A549 (cell line): ENCODE measurements at places on chromosomes 1 and 21.

DNA sequence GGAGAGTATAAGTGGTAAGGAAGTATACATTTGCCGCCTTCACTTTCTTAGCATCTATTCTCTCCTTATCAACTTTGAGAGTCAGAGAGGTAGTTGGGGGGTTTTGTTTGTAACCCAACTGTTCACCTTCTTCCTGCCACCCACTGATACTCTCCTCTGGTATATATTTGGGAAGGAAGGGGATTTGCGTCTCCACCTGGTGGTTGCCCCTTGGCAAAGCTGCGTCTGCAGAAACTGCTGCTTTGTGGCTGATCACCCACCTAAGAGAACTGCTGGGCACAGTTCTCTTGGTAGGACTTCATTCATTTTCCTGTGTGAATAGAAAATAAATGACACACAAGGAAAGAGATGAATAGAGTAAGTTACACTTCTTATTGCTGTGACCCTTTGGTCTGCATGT lies 87.0 kb downstream of the SYT14 start:
- DNase-seq = no peak

GRCh38 chr1:30511991-30512913 lies 211.1 kb downstream of the MATN1 start:
- DNase-seq = peak; percentile 21

DNA sequence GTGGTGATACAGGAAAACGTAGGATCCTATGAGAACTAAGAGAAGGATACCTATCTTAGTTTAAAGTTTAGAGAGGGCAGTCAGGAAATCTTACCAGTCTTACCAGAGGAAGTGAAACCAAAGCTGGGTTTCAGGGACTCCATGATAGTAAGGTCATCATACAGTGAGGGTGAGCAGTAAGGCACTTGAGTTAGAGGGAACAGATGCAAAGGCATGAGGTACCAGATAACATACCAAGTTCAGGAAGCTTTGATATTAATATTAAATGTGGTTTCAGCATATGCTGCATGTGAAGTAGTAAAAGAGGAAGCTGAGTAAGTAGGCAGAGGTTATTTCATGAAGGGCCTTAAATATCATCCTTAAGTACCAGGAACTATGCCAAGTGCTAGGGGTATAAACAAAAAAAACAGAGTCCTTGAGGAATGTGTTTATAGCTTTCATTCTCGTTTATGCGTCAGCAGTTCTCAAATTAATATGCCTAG lies 16.9 kb downstream of the ATG4C start:
- no peak for DNase-seq

- DNase-seq = no peak
Measured at GRCh38 chr1:201889090-201889968, 631 bp downstream of the SHISA4 start.

DNA sequence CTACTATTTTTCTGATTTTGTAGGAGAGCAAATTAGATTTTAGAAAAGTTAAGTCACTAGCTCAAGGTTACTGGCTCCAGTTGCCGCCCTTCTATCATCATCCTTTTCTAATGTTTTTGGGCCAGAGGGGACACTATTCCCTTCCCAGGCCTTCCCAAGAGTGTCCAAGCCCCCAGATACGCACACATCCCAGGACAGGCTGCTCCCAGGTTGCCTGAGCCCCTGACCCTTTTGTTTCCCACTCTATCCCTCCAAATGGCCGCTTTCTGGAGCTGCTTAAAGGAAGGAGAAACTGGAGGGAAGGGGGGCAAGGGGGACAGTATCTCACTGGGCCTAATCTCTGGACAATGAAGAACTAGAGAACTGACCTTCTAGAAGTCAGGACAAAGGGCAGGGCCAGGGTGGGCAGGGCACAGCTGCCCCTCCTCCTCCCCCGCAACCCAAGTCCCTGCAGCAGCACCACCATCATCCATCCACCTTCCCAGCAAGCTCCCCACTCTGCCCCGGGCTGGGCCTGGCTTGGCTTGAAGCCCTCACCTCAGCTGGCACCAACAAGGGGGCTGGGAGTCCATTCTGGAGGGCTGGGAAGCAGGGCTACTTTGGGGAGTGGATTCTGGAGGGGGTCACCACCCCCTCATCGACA lies 1.1 kb upstream of the MAP7D1 start:
- DNase-seq = no peak
